ENCODE measurements at places on chromosomes 4 and X.
A peak's percentile ranks its signal among the peaks of the same experiment; 100 is the strongest.

- DNase-seq, result no peak
Observed at GRCh38 chrX:15815779-15816437, 25.6 kb downstream of the ZRSR2 start.

DNA sequence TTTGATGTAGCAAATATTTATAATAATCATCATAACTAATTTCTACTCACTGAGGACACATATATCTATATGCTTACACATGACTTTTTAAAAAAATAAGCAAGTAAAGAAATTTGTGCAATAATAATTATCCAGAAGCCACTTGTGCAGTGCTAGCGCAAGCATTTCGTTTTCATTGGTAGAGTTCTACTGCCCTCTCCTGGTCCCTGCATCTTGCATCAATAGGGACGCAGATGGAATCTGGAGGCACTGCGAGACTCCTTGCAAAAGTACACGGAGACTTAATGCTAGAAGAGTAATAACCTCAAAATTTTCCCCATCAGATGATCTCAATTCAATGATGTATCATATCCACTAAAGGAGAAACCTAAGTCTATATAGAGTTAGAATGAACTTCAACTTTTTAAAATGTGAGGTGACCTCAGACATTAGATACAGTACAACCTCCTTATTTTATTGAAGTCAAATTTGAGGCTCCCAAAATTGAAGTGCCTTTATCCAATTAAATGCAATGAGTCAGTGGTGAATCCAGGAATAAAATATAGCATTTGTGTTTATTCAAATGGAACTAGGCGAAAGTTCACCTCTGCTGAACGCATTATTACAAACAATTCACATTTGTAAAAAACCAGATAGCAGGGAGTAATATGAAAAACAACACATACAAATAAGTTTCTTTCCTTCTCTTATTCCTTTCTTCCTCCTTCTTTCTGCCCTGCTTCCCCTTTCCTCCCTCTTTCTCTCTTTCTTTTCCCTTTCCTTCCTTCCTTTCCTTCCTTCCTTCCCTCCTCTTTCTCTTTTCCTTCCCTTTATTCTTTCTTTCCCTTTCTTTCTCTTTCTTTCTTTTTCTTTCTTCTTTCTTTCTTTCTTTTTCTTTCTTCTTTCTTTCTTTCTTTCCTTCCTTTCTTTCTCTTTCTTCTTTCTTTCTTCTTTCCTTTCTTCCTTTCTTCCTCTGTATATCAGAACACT, 450.0 kb downstream of the ANKRD50 start:
- no peak for DNase-seq

DNA sequence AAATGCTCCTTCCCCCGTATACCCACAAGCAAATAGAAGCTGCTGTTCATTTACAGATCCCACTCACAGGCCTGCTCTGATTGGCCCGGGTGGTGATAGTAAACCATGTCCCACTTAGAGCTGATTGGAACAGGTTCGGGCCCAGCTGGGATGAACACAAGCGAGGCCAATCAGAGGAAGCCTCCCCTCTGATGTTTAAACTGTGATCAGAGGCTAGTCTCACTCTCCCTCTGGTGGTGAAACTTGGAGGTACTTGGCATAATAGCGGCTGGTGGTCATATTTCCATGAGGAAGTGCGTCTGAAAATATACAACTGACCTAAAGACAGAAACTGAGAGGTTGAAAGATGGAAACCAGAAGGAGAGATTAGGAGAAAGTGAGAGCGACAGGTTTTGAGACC, 51.5 kb upstream of the TRPC3 start:
- DNase-seq, result no peak

- peak; percentile 56 for DNase-seq
Observed at GRCh38 chrX:132217203-132218073, 1.8 kb downstream of the RAP2C start.

DNA sequence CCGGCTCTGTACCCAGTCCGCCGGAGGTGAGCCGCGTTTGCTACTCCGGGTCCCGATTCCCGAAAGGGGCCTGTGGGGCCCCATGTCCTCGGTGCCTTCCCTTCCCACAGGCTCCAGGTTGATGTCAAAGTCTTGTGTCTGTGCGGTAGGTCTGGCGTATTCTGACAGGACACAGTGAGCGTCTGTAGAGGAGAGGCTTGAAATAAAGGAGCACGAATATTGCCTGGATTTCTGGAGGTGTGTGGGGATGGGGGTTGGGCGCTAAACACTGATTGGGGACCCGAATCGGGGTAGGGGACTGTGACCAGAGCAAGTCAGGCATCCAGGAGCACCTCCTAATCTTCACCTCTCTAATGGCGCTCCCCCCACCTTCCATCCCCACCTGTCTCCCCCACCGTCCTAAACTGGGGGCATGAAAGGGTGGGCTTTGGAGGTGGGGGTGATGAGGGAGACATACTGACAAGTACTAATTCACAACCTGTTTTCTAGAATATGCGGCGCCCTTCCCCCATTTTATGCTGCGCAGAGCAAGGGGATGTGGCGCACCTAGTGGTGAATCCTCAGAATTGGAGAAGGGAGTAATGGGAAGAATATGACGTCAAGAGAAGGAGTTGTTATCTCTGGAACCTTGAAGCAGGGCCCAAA, 855 bp downstream of the GPRASP2 start:
- DNase-seq, result no peak

DNA sequence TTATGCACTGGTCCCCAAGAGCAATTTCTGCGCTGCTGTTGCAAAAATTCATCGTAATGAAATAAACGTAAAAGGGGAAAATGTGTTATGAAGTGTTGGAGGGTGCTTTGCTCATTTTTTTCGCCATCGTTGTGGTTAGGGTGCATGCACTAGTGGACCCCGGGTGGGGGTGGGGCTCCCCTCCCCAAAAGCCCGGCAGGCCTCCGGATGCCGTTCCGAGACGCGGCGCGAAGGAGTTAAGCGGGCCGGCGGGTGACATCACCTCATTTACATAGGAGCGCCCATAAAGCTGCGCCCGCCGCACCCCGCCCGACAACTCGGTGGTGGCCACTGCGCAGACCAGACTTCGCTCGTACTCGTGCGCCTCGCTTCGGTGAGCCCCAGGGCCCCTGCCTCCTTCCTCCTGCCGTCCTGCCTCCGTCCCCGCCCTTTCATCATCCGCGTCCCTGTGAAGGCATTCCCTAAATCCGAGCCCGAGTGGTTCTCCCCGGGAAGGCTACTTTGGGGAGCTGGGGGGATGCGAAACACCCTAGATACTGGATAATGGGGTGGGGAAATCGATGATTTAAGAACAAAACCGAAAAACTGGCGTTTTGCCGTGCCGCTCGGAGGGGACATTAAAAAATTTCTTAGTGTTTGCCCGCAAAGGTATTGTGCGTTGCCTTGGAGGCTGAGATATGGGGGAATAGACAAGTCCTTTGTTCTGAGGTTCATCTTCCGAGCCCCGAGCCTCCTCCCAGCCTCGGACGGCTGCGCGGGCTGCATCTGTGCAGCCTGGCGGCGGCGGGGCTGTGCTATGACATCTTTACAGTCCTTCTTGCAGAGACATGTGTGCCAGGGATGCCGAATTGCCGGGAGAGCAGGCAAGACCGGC, at the start of gene TMSB4X:
TSS of gene TMSB4X (plus strand) at position 315 of the 874 bp plus-strand sequence.
- peak; percentile 67 for DNase-seq

- no peak for DNase-seq
Observed at GRCh38 chrX:100090931-100091330, 319.1 kb downstream of the PCDH19 start.

- DNase-seq, result no peak
Observed at GRCh38 chrX:20545538-20545937, 278.8 kb upstream of the RPS6KA3 start.

- no peak for DNase-seq
Observed at GRCh38 chrX:155143959-155144548, 72.2 kb upstream of the VBP1 start.

DNA sequence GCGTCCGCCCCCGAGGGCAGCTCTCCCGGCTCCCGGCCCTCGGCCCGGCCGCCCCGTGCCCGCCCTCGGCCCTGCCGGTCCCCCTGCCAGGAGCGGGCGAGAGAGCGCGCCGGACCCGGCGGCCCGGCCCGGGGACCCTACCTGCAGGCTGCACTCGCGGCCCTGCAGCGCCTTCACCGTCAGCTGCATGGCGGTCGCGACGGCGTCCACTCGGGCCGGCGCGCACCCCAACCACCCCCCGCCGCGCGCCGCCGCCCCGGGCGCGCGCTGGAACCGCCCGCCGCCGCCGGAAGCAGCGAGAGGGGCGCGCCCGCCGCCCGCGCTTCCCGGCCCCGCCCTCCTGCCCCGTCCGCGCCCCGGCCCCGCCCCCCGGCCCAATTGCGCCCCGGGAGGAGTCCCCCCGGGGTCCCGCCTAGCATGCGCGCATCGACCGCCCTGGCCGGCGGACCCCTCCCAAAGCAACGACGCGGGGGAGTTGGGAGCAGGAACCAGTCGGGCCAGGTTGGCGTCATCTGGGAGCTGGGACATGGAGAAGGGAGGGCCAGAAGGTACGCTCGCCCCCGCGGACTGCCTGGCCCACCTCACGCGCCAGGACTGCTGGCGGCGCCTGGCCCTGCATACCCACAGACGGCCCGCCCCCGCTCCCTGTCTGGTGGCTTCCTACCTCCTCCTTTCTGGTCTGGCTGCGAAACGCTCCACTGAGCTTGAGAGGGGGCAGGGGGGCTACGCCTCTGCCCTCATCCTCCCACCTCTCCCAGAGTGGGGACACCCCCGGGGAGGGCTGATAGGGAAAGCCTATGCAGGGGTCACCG, at the start of gene UBL4A:
TSS of gene UBL4A (minus strand) at position 220 of the 812 bp plus-strand sequence. CDS start at position 189, 31 bp downstream.
- DNase-seq, result peak; percentile 24

- DNase-seq, result no peak
Observed at GRCh38 chr4:107552306-107552705, 167.7 kb downstream of the PAPSS1 start.

GRCh38 chr4:125168531-125168930, 146.2 kb upstream of the FAT4 start:
- no peak for DNase-seq

DNA sequence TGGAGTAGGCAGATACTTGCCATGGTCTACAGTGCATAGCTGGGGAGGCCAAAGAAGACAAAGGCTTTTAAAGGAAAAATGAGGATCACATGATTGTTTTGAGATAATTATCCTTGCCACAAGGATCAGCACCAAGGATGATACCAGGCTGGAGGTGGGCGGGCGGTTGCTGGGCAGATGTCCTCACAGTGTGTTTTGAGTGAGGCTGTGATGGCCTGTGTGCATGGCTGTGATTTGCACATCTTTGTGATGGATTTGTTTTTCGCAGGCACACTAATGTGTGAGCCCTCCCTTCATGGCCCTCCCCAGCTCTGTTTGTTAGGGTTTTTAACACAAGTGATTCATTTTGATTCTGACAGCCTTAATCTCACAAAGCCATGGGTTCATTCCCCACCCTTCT, 46.8 kb downstream of the RGS12 start:
- DNase-seq, result no peak

GRCh38 chrX:38165023-38165422, 55.6 kb downstream of the SRPX start:
- DNase-seq, result no peak

GRCh38 chr4:64489628-64490027, 80.4 kb upstream of the TECRL start:
- DNase-seq, result no peak

Measured in activated CD8-positive, alpha-beta memory T cell treated with anti-CD3 and anti-CD28 coated beads for 4 hours (primary cell).